Hippocampal formation (tissue), 2 donors: ENCODE measurements at places on chromosomes 6 and 20.
A peak's percentile ranks its signal among the peaks of the same experiment; 100 is the strongest.

DNA sequence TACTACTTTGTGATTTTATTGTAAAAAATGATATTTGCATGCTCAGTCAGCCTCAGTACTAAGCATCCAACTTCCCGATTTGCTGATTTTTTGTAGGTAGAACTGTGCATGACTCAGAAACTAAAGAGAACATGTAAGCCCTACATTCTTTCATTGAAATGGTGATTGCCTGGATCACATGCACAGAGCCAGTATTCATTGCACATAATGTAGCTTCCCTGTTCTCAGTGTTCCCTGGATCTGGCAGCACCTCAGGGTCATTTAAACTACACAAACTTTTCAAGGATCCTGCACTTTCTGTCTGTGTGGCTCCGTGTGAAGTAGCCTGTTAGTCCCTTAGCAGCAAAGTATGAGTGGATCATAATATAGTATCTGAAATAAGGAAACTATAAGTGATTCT, 422.9 kb upstream of the AGPAT4 start:
- no peak for DNase-seq

DNA sequence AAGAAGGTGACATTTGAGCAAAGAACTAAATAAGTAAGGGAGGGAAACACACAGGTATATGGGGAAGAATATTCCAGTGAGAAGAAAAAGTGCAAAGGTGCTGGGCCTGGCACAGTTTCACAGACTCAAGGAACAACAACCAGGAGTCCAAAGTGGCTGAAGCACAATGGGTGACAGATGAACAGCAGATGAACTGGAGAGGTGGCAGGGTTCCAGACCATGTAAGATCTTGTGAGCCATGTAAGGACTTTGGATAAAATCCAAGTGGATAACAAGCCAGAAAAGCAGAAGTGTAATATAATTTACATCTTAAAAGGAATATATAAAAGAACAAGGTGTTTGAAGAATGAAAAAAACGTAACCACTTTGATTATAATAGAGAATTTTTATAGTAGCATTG, 87.9 kb downstream of the MMS22L start:
- no peak for DNase-seq

DNA sequence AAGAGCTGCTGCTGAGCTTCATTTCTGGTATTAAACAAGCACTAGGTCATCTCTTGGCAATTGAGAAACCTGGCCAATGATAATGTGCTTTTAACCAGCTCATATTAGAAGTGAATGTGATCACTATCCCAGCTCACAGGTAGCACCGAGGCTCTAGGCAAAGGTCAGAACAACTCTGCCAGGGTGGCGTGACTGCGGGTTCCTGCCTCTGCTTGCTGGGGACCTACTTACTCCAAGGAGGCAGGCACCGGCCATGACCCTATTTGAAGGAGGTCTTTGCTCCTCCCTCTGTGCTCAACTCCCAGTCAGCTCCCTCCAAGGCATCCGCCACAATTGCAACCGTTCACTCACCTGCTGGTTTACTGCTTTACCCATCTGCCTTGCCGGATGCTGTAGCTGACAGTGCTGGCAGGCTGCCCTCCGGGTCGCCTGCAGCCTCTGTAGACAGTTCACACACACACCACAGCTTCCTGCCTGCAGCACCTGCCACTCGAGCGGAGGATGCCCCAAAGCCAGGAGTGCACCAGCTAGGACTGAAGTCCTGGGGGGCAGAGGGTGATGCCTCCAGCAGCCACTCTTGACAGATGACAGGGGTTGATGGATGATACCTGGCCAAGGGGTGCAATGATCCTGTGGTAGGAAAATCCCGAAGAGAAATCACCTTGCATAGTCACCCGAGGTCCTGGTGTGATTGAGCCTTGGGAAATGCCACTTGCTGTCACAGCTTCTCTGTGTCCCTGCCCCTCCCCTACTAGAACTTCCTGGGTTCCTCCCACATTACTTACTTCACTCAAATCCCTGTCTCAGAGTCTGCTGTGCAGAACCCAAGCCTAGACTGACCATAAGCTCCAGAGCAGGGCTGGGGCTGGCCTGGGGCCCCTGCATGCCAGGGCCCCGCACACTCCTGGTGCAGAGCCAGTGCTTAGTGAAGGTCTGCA, 8.8 kb upstream of the VSX1 start:
- no peak for DNase-seq

DNA sequence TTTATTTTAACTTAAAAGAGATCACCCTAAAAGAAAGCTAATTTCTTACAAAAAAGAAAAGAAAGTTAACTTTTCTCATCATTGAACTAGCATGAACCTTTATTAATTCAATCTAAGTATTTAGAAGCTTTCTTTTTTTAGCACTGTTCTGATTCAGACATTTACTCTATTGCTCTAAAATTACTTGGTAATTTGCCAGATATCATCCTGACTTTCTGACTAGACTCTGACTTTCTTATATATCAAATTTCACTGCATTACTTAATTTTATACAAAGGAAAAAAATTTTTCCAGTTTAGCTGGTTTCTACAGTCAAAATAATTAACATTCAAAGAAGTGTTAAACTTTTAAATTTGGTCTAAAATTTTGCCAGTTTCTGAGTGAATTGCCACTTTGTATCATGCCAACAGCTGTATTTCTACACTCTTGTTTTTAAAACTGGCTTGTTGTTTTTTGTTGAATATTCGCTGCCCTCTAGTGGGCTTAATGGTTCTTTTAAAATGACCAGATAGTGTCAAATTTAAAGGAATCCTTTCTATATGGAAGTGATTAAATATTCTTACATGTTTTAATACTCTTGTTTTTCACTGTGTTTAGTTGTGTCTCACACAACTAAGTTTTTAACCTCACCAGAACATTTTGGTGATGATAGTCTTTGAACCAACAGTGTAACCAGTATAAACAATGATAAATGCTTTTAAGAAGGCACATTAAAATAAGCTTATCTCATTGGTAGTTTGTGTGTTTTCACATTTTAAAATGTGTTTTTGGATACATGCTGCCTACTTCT, 102.0 kb downstream of the POPDC3 start:
- DNase-seq, result no peak

GRCh38 chr20:11894062-11894461, 23.6 kb upstream of the BTBD3 start:
- DNase-seq, result no peak

GRCh38 chr20:59817846-59818615, 115.4 kb downstream of the SYCP2 start:
- no peak for DNase-seq

DNA sequence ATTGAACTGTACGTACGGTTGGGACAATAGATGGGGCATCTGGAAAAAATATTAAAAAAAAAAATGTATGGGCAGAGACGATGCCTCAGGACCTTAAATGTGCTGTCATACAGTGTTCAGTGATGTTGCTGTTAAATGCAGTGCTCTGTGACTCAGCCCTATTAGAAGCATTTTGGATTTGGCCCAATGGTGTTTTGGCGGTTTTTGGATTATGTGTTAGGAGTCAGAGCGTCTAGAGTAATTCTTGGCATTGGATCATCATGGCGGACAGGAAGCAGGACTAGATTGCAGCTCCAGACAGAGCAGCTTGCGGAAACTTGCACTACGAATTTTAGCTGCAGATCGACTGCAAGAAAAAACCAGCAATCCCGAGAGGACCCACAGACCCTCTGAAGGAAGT, 280.0 kb downstream of the SOX4 start:
- DNase-seq, result no peak

DNA sequence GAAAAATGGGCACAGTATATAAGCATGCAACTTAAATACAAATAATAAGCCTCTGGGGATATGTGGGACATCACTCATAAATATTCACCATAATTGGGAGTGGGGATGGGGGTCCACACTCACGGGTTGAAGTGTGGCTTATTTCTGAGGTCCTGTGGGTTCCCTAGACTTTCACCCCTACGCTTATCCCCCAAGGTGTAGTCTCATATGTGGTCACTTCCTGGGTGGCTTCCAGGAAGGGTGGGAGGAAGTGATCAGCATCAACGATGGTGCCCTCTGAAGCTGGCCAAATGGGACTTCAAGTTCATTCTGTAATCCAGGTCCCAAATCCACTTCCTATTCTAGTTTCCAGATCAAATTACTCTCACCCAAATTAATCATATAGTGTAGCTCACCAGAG, 59.5 kb downstream of the GNAS start:
- no peak for DNase-seq

- no peak for DNase-seq
These were observed 206.5 kb downstream of the DOK5 start for GRCh38 chr20:54681869-54682268.

DNA sequence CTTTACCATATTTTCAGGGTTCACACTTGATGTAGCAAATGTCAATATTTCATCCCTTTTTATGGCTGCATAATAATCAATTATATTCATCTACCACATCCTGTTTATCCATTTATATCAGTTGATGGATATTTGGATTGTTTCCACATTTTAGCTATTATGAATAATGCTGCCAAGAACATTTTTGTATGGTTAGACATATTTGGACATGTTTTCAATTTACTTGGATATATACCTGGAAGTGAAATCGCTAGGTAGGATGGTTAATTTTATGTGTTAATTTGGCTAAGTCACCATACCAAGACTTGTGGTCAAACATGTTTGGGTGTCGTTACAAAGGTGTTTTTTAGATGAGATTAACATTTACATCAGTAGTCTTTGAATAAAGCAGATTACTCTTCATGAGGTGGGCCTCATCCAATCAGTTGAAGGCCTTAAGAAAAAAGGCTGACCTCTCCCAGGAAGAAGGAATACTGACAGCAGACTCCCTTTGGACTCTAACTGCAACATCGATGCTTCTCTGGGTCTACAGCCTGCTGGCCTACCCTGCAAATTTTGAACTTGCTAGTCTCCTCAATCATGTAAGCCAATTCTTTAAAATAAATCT, 196.5 kb downstream of the BACH2 start:
- no peak for DNase-seq

GRCh38 chr6:166382500-166382932, 224 bp downstream of the MPC1 start:
- peak; percentile 47 for DNase-seq
